ENCODE measurements at places on chromosomes 1 and 21. TPM values are rescaled to one million over a fixed set of nuclear protein-coding genes. Genes with fewer than 3 reads are reported as not detected.

- no peak for DNase-seq
Measured at GRCh38 chr21:20169812-20170576, 828.2 kb upstream of the NCAM2 start.

DNA sequence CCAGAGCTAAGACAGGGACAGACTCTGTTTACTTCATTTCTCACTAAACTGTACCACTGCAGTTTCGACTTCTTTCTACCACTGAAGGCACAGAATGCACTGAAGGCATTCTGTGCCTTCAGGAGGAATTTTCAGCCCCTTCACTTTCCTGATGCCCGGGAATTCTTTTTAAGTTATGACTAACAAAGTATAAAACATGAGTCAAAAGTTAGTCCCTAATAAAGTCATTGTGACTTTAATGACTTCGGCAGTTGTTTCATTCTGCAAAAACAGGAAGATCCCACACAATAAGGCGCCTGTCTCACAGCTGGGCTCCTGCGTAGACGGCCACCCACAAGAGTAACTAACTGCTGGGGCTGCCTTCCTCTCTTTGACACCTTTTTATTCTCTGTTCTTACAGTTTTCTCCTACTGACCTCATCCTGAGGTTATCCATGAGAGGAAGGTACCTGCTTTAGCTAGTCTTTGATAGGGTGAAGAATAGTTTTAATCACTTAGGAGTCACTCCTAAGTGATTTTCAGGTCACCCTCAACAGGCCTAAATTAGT, 183.9 kb upstream of the SGIP1 start:
- no peak for DNase-seq

- DNase-seq, result no peak
Measured at GRCh38 chr1:52634111-52634510, 1.1 kb downstream of the SHISAL2A start.

DNA sequence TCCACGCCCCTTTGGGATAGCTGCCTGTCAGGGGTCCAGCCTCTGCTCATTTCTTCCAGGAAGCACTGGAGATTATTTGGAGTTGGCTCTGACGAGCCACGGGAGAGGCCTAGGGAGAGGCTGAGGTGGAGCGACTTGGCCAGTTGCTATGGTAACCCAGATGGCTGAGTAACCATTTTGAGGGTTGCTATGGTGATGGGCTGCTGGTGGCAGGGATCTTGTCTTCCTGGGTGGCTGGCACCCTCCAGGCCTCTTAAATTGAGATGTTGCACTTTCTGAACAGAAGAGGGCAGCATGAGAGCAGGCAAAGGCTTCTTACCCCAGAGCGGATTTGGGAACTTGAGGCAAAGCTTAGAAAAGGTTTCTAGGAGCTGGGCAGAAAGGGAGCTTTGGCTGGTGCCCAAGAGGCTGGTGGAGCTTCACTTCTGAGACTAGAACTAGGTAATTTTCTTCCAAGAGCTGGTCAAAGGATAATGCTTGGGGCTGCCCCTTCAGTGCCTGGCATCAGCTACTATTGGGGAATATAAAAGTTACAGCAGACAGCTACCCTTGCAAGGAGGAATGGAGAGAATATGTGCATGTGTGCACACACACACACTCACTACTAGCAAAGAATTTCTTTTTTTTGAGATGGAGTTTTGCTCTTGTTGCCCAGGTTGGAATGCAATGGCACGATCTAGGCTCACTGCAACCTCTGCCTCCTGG, 72.5 kb downstream of the NDUFS5 start:
- peak; percentile 85 for DNase-seq

DNA sequence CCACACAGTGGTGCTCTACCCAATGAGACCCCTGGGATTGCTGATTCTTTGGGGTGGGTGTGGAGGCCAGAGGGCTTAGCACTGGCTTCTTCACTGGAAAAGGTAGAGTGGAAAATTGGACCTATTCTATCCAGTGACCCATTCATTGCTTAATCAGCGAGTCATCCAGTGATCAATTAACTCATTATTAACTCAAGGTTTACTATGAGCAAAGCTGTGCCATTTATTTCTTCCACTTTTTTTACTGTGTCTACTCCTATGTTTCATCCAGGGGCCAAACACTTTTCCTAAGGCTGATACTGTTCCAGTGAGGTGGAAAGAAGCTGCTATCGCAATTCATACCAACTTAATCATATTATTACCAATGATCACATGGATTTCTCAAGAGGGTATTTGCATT, 363.9 kb downstream of the RPS6KC1 start:
- no peak for DNase-seq

DNA sequence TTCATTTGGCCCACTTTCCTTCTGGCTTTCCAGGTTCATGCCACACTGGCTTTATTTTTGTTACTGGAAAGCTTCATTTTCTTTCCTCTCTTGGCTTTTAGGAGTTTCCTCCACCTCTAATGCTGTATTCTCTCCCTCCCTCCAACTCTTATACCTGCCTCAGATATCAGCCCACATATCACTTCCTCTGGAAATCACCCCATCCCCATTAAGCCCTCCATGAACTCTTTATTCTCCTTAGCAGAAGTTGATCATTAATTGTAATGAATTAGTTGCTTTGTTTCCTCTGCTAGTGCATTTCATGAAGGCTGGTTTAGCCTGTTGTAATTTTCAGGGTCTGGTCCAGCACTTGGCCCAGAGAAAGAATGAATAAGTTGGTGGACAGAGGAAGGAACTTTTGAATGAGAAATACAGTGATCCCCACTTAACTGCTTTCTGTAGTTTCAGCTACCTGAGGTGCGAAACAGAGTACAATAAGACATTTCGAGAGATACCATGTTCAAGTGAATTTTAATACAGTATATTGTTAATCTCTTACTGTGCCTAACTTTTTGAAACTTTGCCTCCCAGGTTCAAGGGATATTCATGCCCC, 1.7 kb downstream of the SOAT1 start:
- no peak for DNase-seq

DNA sequence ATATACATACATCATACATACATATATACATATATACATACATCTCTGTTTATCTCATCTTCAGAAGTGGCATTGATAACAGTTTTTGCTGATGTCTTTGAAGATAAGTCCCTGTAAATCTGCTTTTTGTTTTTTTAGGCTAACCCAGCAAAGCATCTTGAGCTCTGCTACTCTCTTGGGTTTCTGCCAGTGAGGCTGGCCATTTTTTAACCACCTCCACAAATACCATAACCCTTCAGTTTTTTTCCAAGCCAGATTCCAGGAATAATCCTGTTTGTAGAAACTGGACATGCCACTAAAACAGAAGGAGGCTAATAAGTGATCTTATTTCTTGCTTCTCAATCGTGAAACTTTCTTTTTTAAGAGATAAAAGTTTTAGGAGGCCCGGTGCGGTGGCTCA, 21.6 kb downstream of the SDHC start:
- no peak for DNase-seq

DNA sequence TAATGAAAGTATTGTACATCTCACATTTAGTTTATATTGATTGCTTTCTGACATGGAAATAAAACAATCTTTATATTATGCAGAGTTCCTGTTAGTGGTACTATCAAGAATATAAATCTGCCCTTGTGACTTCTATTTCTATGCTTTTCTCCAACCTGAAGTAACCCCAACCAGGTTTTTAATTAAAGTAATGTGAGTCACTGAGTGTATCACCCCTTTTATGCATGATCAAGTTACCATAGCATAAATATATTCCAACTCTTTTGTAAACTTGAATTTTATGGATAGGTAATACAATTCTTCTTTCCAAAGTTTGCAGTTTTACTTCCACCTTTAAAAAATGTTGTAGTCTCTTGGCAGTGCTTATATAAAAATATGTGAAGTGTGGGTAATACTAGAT, 532.3 kb downstream of the USP25 start:
- no peak for DNase-seq

DNA sequence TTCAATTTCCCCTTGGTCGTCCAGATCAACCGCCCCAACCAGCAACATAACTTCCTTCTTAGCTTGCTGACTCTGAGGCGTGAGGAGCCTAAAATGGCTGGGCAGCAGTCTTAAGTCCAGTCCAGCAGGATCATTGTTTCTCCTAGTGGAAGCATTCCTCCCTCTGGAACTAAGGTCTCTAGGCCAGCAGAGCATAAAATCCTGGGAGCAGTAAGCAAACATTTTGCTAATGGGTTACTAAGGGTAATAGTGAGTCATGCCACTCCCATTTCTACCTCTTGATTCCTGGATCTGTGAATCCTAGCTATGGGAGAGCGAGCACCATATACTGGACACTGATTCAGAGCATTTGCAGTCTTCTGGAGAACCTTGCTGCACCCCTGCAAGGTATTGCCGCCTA, 59.9 kb downstream of the ADSS2 start:
- DNase-seq, result no peak

GRCh38 chr1:91427741-91428140, 23.1 kb upstream of the HFM1 start:
- no peak for DNase-seq

- DNase-seq, result peak; percentile 56
Measured at GRCh38 chr1:75133750-75134646, at the start of gene LHX8. Gene LHX8 (plus strand): TSS chr1:75134388. CDS start chr1:75136615, 2,227 bp downstream.

DNA sequence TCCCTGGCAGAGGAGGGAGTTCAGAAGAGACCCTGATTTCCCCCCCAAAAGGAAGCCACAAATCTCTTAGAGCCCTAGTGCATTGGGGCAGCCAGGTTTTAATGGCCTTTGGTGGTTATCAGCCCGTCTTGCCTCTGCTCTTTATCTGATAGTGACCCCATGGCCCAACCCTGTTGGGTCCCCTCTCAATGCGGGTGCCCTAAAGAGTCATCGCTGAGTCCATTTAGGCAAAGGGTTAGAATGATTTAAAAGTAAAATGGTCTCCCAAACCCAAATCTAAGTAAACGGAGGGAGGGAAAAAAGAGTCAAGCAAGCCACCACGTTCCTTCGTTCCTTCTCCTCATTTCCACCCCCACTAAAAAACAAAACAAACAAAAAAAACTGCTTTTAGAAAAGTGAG, 164.0 kb downstream of the RUNX1 start:
- no peak for DNase-seq

GRCh38 chr21:38388203-38388602, 110.1 kb downstream of the ERG start:
- no peak for DNase-seq

DNA sequence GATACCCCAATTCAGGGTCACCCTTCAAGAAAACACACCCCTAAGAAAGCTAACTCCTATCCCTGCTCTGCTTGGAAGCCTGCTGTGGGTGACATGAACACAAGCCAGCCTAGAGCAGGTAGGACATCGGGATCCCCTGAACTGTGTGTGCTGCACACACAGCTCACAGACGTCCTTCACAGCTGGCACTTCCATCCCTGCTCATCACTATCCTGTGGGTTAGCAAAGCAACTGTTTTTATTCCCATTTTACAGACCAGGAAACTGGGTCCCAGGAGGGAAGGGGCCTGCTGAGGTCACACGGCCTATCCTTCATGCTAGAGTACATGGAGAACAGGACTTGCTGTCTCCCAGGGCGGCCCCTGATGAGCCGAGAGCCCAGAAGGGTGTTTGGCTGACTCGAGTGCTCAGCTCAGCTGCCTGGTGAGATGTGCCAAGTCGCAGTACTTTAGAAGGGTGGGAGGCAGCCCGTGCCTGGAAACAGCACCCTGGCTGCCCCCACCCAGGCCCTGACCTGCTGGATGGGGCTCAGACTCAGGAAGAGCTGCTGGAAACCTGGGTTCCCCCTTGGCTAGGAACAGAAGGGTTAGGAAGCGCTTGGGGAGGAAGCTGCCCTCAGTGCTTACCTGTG, 28.3 kb upstream of the BTG2 start:
- no peak for DNase-seq

DNA sequence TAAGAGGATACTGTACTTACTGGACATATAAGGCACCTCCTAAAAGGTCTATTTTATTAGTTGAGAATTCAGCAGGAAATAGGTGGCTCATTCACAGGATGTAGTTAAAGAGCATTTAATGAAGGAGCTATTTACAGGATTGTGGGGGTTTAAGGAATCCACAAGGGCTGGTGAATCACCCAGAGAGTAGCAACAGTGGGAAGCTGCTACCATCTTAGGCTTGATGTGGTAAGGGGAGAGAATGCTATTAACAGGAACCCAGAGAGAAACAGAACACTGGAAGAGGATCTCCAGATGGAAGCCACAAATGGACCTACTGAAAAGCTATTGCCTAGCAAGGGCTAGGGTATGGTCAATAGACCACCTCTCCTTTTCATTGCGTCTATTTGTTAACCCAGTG, 52.0 kb upstream of the COL11A1 start:
- DNase-seq, result no peak

GRCh38 chr1:97632075-97632474, 288.8 kb downstream of the DPYD start:
- DNase-seq, result no peak

GRCh38 chr1:203359010-203359571, 8.2 kb upstream of the FMOD start:
- DNase-seq, result peak; percentile 95

- no peak for DNase-seq
Measured at GRCh38 chr1:10917513-10918454, 94.7 kb upstream of the TARDBP start.

DNA sequence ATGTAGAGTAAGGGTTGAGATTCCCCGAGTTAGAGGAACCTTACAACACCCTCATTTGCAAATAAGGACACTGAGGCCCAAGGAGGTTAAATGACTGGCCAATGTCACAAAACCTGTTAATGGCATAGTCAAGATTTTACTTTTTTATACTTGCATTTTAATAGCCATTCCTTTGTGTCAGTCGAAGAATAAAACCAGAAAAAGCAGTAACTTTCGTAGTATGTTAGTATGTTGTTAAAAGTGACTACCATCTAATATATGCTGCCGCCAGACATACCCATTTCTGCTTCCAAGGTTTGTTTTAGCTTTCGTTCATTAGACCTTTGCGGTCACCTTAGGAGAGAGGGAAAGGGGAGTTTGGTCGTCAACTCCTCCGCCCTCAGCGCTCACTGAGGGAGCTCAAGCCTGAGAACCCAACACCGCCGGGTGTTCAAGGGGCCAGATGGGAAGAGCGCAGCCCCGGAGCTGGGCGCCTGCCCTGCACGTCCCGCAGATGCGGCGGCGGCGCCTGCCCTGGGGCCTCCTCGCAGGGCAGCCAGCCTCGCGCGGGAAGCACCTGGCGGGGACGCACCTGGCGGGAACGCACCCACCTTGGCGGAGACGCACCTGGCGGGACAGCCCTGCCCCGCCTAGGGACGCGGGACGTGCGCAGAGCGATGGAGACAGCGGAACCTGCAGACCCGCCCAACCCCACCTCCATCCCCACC, 466 bp downstream of the VPS26C start:
- peak; percentile 53 for DNase-seq

WNT4 gene
- 2.3 TPM for total RNA-seq

NMNAT2 gene
- 1.1 TPM for total RNA-seq

CCDC27 gene
- not detected for total RNA-seq

PCBP3 gene
- total RNA-seq, result 8.2 TPM

PRCC gene
- total RNA-seq, result 38.5 TPM

FALEC gene
- not detected for total RNA-seq

RPE65 gene
- total RNA-seq, result 0.09 TPM

FAM72D gene
- 0.52 TPM for total RNA-seq

CYP4A11 gene
- total RNA-seq, result not detected

CGN gene
- 38.9 TPM for total RNA-seq

CDK18 gene
- 19.1 TPM for total RNA-seq

OR2W3 gene
- 1.1 TPM for total RNA-seq

WNT2B gene
- total RNA-seq, result 5.5 TPM

ILDR2 gene
- total RNA-seq, result 3.8 TPM

SELL gene
- total RNA-seq, result 15.1 TPM

CLCA1 gene
- 0.15 TPM for total RNA-seq

LCE1B gene
- not detected for total RNA-seq

All from lung (tissue), 17 donors.